ENCODE measurements at places on chromosomes 1 and 21. TPM values are rescaled to one million over a fixed set of nuclear protein-coding genes. Genes with fewer than 3 reads are reported as not detected.

GRCh38 chr1:31752258-31752657, 11.9 kb downstream of the ADGRB2 start:
- no peak for DNase-seq

CYP4Z1 gene
- not detected for total RNA-seq

DNA sequence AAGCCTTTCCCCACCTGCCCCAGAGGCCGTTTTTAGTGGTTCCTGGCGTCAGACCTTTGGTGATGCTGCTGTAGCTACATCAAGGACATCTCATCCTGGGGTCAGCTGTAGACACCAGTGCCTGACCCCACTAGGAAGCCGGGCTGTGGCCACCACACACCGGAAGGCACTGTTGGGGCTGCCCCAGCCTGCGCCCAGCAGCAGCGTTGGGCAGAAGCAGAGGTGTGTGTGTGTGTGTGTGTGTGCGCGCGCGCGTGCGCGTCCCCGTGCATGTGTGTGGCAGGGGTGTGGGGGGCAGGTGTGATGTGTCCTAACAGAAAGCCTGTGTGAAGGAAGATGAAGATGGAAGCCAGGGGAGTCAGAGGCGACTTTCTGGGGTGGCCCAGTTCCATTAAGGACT, 62.0 kb upstream of the COL6A1 start:
- DNase-seq: no peak

GRCh38 chr1:190759807-190760206, 282.1 kb upstream of the BRINP3 start:
- DNase-seq: no peak

- no peak for DNase-seq
Measured at GRCh38 chr1:23421753-23422240, 2.8 kb downstream of the TCEA3 start.

Measured in naive thymus-derived CD4-positive, alpha-beta T cell (primary cell).